ENCODE measurements at places on chromosomes 3 and 15.

DNA sequence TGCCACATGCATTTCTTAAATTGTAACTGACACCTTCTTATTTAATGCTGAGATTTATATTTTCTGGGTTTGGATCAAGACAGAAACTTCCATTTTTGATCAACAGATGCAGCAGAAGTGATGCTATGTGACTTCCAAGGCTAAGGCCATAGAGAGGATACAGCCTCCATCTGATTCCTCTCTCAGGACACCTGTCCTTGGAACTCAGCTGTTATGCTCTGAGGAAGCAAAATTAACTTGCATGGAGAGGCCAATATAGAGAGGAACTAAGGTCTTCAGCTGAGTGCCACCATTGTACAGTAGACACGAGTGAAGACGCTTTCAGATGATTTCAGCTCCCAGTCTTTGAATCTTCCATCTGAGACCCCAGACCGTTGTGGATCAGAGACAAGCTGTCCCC lies 296.9 kb upstream of the TBL1XR1 start:
- DNase-seq = no peak

GRCh38 chr15:49624056-49624455 lies 3.2 kb downstream of the DTWD1 start:
- no peak for DNase-seq

DNA sequence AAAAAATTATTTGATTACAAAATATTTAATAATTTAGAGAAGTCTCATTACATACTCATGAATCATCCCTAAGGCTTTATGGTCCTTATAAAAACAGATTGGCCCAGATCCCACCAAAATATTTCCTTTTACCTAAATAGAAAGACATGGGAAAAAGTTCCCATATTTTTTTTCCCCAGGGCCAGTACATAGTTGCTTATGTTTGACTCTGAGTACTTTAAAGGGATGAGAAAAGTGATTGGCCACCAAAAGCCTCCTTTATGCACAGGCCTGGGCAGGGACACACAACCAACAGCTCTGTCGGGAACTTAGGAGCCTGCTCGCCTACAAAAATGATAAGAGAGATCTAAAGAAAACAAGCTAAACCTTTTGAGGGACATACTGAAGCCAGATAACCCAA lies 22.3 kb downstream of the KCNAB1 start:
- no peak for DNase-seq

GRCh38 chr15:55652909-55653495 lies 64.9 kb upstream of the PYGO1 start:
- DNase-seq = no peak

GRCh38 chr3:60854791-60855190 lies 396.5 kb downstream of the FHIT start:
- no peak for DNase-seq

GRCh38 chr3:138455801-138456716 lies 21.6 kb downstream of the ESYT3 start:
- no peak for DNase-seq
